ENCODE measurements at places on chromosomes 5 and 9.

GRCh38 chr5:149857499-149857898 is 87.1 kb downstream of the PDE6A start:
- DNase-seq, result no peak

- DNase-seq, result no peak
Measured at GRCh38 chr5:94976853-94977252, 308.0 kb downstream of the MCTP1 start.

- no peak for DNase-seq
Measured at GRCh38 chr9:16271967-16272366, 598.5 kb downstream of the BNC2 start.

DNA sequence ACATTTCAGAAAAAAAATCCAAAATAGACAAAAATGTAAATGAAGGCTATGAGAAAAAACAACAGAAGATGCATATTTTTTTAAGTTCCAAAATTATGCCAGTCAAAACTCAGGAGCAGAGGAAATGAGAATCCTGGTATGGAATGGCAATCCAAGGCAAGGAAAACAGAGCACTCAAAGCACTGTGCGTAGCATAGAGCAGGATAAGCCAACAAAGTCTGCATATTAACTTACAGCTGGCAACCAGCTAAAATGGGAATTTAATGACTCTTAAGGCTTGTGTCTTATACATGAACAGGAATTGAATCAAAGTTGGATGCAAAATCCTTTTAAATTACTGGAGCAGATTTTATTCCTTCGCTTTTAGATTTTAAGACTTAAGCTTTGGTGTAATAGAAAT is 203.5 kb upstream of the DAPK1 start:
- DNase-seq, result no peak

GRCh38 chr5:56306433-56307150 is 73.5 kb upstream of the ANKRD55 start:
- DNase-seq, result no peak

DNA sequence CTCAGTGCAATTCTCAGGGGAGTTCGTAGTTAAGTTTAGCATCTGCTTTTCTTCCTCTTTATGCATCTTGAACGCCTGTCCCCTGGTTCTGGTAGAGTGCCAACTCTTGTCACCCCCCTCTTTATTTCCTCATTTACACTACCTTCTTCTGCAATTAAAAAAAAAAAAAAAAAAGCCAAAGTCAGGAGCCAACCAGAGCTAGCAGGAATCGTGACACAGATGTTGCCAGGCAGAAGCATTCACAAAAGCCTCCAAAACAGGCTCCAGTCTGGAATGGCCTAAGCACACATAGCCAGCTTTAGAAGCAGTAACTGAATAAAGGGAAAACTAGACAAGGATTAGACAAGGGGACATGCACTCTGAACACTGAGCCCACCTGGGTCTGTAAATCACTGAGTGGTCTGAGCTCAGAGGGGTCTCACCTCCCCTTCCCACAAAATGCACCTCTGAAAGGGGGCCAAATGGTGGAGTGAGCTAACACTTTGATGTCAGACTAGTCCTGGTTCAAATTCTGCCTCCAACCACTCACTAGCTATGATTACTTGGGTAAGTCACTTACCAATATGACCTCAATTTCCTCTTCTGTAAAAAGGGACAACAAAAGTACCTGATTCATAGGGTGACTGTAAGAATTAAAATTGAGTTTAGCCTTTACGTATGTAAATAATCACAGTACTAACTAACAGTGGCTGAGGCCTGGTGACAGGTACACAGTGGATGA is 2.0 kb downstream of the CD74 start:
- DNase-seq, result no peak

- DNase-seq, result peak; percentile 47
Measured at GRCh38 chr5:109485030-109485429, 75.3 kb upstream of the PJA2 start.

DNA sequence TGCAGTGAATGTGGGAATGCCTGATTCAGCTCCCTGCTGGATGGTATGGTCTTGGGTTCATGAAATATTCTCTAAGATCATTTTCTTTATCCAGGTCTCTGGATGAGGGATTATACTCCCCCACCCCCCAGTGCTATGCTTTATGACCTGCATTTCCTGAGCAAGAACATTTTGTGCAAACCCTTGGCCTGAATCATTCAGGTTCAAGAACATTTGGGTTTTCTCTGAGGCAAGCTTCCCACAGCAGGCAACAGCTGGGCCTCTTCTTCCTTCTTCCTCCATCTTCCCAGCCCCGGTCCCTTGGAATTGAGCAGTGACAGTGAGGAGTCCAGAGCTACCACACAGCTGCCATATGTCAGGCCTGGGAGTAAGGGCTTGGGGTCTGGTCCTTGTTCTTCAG is 58.6 kb upstream of the TNFSF15 start:
- DNase-seq, result no peak

- no peak for DNase-seq
Measured at GRCh38 chr5:120778491-120779484, 314.7 kb downstream of the PRR16 start.

- no peak for DNase-seq
Measured at GRCh38 chr9:72945391-72945790, 7.5 kb downstream of the ALDH1A1 start.

GRCh38 chr5:149147676-149148075 is 6.4 kb downstream of the ABLIM3 start:
- DNase-seq, result no peak

DNA sequence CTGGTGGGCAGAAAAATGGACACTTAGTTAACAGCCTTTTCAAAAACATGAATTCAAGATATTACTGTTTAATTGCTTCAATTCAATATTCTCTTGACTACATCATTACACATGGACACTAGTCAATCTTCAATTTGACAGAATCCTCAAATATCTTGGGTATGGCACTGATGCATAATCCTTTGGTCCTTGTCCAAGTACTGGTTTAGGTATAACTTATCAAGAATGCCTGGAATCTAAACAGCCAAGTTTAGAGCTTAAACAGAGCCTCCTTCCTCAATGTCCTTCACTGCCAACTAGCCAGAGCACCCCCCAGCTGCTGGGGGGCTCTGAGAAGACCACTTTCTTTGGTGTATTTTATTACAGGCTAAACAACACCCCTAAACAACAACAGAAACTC is 61.6 kb upstream of the ERCC6L2 start:
- DNase-seq, result no peak

DNA sequence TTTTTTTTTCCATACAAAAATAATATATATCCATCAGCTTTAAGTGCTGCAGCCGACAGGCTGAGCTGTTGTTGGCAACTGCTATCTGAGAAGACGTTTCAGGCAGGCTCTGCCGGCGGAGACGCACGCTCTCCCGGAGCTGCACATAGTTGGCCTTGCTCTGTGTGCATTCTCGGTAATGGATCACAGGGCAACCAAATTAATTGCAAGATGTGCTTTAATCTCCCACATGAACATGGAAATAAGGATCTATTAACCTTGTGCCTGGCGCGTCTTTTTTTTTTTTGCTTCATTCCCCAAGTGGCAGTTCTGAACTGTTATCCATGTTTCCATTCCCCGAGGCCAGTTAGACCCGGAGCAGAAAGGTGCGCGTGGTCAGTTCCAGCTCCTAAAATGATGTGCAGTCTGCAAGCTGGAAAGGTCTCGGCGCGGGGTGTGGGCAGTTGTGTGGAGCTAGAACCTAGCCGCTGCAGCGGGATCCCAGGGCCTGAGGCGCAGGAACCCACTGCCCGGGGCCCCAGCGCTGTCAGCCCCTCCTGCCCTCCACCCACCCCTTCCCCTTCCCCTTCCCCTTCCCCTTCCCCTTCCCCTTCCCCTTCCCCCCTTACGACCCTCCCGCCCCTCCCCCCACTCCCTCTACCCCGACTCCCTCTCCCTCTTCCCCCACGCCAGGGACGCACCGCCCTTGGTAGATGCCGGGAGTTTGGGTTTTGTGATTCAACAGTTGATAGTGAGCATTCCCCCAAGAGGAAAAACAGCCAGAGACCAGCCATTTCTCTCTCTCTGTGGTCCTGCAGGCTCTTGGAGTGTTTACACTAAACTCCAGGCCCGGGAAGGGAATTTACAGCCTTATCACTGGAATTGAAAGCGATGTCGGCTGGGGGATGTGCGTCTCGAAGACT is 137.8 kb downstream of the CEP120 start:
- DNase-seq, result peak; percentile 25

DNA sequence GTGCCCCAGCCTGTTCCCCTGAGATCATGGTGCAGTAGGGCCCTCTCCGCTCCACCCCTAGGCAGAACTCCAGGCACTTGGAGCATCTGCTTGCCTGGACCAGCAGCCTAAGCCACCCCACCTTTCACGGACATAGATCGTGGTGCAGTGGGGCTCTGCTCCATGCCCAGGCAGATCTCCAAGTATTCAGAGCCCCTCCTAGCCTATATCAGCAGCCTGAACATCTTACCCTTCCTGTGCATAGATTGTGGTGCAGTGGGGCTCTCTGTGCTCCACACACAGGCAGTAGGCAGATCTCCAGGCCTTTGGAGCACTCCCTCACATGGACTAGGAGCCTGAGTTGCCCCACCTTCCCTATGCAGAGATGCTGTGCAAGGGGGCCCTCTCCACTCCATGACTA is 103.0 kb downstream of the GLIS3 start:
- DNase-seq, result no peak

DNA sequence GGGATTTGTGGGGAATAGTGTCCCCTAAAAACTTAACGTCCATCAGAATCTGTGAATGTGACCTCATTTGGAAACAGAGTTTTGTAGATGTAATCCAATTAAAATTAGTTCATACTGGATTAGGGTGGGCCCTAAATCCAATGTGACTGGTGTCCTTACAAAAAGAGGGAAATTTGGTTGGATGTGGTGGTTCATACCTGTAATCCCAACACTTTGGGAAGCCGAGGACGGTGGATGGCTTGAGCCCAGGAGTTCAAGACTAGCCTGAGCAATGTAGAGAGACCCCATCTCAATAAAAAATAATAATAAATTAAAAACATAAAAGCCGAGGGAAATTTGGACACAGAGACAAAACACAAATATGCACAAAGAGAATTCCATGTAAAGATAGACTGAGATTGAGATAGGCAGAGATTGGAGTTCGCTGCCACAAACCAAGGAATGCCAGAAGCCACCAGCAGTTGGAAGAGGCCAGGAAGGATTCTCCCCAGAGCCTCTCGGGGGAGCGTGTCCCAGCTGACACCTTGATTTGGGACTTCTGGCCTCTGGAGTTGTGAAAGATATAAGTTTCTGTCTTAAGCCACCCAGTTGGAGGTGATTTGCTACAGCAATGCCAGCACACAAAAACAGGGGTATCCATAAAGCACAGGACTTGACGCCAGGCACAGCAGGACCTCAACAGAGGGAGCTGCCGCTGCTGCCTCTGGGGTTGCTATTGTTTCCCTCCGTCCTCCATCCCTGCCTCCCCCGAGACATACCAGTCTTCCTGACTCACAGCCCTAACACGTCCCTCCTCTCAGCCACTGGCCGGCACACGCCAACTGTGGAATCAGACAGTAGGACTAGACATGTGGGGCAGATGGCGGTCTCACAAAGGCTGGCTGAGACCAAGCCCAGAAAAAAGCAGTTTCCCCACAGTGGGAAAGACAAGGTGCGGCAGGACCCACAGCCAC is 73.8 kb upstream of the IL17B start:
- DNase-seq, result no peak

GRCh38 chr5:100275631-100276030 is 259.5 kb upstream of the FAM174A start:
- no peak for DNase-seq

DNA sequence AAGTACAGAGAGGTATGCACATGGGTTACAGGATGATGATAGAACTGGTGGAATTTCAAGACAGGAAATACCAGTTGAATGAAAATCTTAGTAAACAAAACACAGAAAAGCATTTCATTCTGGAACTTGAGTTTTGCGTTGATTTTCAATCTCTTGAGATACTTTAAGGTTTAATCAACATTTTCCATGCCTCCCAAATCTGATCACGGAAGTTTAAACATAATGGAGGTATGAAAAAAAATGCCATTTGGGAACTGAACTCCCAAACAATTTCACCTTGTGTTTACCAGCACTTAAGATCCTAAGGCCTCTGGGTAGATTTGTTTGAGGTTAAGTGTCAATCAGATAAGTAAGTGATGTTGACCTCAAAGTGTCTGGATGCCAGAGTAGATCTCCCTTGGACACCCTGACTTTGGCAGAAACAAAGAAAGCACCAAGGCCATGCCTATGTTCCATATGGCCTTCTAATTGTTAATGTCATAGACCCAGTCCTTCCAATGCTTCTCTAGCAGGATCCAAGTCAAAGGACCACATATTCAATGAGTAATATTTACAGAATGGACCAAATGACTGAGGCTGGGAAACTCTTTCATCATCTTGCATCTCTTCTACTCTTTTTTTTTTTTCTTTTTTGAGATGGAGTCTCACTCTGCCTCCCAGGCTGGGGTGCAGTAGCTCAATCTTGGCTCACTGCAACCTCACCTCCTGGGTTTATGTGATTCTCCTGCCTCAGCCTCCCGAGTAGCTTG is 216.9 kb downstream of the ARRDC3 start:
- DNase-seq, result no peak

DNA sequence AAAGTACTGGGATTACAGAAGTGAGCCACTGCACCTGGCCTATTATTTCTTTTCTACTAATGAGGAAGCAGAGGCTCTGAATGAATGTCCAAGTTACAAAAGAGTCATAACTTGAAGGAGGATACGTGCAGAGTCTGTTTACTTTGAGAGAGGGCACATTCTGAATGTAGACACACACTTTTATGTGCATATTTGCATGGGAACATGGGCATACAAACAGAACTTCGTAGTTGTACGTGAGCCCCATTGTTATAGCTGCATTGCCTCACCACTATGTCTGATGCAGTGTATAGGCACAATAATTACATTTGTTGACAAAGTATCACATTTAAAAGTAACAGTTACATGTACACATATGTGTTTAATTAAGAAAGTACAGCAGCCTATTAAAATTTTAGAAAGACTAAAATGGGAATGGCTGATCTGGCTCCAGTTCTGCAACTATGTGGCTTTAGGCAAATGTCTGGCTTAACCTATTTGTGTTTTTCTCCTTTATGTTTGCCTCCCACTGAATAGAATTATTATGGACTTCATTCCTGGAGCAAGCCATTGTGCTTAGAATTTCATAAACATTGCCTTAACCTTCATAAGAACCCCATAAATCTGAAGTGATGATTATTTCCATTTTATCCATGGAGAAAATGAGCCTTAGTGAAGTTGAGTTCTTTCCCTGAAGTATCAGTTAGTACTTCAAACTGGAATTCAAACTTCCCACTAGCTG is 3.0 kb upstream of the DPYSL3 start:
- DNase-seq, result no peak

DNA sequence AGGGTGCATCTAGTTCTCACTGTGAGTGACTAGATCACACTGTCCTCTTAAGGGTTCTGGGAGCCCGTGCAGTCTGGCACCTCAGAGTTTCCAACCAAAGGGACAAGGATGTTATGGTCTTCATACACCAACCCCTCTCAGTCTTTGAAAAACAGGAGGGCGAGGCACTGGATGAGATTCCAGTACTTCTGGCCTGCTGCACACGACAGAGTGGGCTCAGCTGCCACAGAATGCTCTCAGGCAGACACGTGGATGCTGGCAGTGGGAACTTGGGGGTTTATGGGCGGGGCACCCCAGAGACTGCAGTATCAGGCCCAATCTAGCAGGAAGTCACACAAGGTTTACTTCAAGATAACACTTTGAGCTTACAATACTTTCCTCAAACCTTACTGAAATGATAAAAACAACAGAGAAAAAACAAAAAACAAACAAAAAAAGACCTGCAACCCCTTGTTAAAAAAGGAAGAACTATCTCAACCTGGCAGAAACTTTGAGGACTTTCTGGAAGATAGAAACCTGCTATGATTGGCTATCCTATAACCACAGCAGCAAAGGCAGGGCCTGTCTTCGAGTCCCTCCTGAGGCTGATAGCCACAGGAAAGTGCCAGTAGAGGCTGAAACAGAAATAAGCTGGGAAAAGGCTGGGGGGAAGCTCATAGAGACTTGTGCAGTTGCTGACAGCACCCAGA is 28.3 kb upstream of the TGFBR1 start:
- no peak for DNase-seq
